T-cell (primary cell): ENCODE measurements at places on chromosomes 4 and X. TPM values are rescaled to one million over a fixed set of nuclear protein-coding genes. Genes with fewer than 3 reads are reported as not detected.

DNA sequence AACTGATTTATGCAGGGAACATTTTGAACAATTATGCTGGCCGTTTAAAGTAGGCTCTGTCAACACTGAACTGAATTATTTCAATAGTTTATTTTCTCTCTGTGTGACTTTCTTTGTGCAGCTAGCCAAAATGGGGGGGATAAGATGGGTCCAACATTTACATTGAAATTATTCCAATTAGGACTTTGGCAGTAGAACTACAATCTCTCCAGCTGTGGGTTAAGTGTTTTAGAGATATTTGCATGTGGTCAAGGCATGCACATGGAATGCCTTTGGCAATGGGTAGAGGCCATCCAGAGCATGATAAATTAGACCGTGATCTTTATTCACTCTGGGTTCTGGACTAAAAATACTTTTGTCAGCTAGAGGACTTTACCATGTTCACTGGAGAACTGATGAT is 107.9 kb upstream of the ELOVL6 start:
- DNase-seq = no peak
- H3K27ac ChIP-seq = no peak overlapping the region
- no peaks in the 10 kb centered on the region for H3K4me1 ChIP-seq
- H3K27me3 ChIP-seq = peaks cover 2% of the 10 kb centered on the region

GRCh38 chr4:163744861-163745260 is 250.4 kb downstream of the TMA16 start:
- DNase-seq = no peak
- H3K4me3 ChIP-seq = no peak overlapping the region
- no peak overlapping the region for H3K27ac ChIP-seq
- no peaks in the 10 kb centered on the region for H3K4me1 ChIP-seq
- no peaks in the 10 kb centered on the region for H3K27me3 ChIP-seq

GRCh38 chr4:16122308-16122711 is 38.5 kb upstream of the PROM1 start:
- no peak for DNase-seq
- no peak overlapping the region for H3K27ac ChIP-seq
- no peak overlapping the region for H3K4me3 ChIP-seq

DNA sequence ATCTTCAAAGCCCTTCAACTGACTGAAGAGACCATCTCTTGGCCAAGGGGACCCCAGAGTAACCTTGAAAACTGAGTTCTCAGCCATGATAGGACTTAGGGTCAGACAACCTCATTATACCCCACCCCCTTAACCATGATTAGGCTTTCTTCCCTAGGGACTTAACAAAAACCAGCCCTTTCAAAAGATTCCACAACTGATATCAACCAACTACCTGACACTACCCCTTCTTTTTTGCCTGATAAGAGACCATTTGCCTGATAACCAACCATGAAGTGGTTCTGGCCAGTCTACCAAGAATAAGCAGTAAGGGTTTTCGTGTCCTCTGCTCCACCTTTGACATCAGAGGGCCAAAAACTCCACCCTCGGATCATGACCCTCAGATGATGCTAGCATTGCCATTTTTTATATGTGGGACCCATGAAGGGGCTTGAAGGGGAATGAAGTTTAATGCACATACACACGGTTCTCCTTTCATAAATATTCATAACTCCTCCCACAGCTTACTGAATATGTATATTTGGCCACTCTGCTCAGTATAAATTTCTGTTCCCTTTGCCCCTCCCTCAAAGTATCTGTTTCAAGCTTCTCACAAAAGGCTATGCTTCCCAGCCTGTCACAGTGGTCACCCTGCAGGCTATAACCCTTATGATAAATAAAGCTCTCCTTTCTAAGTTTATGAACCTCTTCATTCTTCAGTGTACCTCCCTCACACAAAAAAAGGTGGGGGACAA is 12.3 kb downstream of the TBCK start:
- no peak overlapping the region for H3K27ac ChIP-seq
- H3K4me1 ChIP-seq = no peaks in the 10 kb centered on the region
- no peaks in the 10 kb centered on the region for H3K36me3 ChIP-seq
- H3K27me3 ChIP-seq = no peaks in the 10 kb centered on the region
- no peak overlapping the region for H3K4me3 ChIP-seq

DNA sequence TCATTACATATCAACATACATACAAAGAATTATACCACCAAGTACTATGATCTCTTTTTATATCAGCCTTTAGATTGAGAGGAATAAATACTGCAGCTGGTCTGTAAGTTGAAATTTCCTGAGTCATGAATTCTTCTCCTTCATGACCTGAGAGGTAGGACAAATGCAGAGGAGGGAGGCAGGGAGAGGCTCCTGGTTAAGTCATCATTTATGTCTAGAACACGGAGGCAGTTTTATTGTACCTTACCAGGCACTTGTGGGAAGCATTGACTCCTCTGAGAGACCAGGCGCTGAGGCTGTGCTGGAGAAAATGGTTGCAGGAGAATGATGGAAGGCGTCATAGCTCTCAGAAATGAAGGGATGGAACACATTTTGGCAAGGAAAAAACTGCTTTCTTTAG is 12.5 kb upstream of the CASK start:
- no peak overlapping the region for H3K4me3 ChIP-seq
- no peak for DNase-seq
- no peaks in the 10 kb centered on the region for H3K36me3 ChIP-seq
- H3K27me3 ChIP-seq = no peaks in the 10 kb centered on the region
- H3K4me1 ChIP-seq = no peaks in the 10 kb centered on the region

GRCh38 chr4:151207186-151207585 is 69.8 kb upstream of the PRSS48 start:
- no peaks in the 10 kb centered on the region for H3K4me1 ChIP-seq
- no peaks in the 10 kb centered on the region for H3K36me3 ChIP-seq
- no peak for DNase-seq
- H3K27ac ChIP-seq = no peak overlapping the region
- H3K4me3 ChIP-seq = no peak overlapping the region
- H3K27me3 ChIP-seq = no peaks in the 10 kb centered on the region

DNA sequence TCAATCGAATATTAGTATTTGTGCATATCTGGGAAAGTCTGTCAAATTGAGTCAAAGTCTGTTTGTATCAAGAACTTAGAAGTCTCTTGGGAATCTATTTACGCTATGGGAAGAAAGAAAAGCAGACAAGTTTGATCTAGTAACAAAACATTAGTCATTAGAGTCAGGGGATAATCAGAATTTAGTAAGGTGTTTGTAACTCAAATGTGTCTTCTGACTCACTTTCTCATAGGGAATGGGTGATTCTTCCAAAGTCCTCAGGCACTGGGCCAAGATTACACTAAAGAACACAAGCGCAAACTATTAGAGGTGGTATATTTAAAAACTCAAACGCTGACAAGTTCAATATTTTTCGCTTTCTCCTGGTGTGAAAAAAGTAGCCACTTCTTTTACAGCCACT is 926.5 kb downstream of the PDHA2 start:
- no peak overlapping the region for H3K27ac ChIP-seq
- no peak overlapping the region for H3K4me3 ChIP-seq
- no peak for DNase-seq

GRCh38 chr4:41427931-41428600 is 109.9 kb upstream of the LIMCH1 start:
- H3K4me1 ChIP-seq = no peaks in the 10 kb centered on the region
- DNase-seq = no peak
- no peaks in the 10 kb centered on the region for H3K27me3 ChIP-seq
- H3K4me3 ChIP-seq = no peak overlapping the region
- no peaks in the 10 kb centered on the region for H3K36me3 ChIP-seq

DNA sequence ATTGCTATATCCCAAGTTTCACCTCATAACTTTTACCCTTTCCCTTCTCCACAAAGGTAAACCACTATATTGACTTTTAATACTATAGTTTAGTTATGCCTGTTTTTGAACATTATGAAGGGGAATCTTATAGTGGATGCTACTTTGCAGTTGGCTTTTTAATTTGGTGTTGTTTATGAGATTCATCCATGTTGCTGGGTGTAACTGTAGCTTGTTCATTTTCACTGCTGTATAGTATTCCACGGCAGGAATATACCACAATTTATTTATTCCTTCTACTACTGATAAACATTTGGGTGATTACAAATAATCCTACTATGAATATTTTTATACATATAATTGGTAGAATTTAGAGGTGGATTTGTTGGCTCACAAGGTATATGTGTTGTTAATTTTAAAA is 88.4 kb upstream of the NALF2 start:
- no peak overlapping the region for H3K27ac ChIP-seq
- H3K4me1 ChIP-seq = no peaks in the 10 kb centered on the region
- no peak overlapping the region for H3K4me3 ChIP-seq

GRCh38 chr4:2930135-2930757 is 33.0 kb downstream of the NOP14 start:
- peaks cover 61% of the 10 kb centered on the region for H3K36me3 ChIP-seq
- no peak overlapping the region for H3K27ac ChIP-seq
- H3K4me3 ChIP-seq = no peak overlapping the region
- H3K4me1 ChIP-seq = peaks cover 19% of the 10 kb centered on the region

DNA sequence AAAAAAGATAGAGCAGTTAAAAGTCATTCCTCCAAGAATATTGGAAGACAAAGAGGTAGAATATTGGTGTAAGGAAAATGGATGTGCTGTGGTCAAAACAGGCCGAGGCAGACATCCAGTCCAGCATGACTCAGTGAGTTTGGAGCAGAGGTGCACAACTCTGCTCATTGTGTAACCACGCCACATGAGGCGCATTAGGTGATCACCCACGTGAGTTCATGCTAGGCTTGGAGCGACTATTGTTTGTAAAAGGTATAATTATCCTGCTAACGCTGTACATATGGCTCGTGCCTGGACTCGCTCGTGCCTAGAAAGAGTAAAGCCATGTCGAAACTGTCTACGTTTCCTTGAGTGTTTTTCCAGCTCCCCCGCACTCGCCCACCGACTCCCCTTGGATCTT is 23.9 kb downstream of the C4orf54 start:
- peaks cover 4% of the 10 kb centered on the region for H3K27me3 ChIP-seq
- H3K36me3 ChIP-seq = no peaks in the 10 kb centered on the region
- H3K4me1 ChIP-seq = no peaks in the 10 kb centered on the region
- no peak overlapping the region for H3K27ac ChIP-seq
- no peak overlapping the region for H3K4me3 ChIP-seq

GRCh38 chrX:49262603-49263002 is 1.9 kb downstream of the FOXP3 start:
- H3K27me3 ChIP-seq = no peaks in the 10 kb centered on the region
- H3K4me1 ChIP-seq = no peaks in the 10 kb centered on the region
- H3K27ac ChIP-seq = no peak overlapping the region

Gene SLC25A31
- not detected for total RNA-seq

Gene PPBP
- 1.3 TPM for total RNA-seq

Gene GAGE12J
- not detected for total RNA-seq

Gene WNK3
- total RNA-seq = 0.29 TPM

Gene NPY2R
- not detected for total RNA-seq

Gene ITGB1BP2
- 2.4 TPM for total RNA-seq

Gene SRPK3
- total RNA-seq = not detected

Gene C1QTNF7
- total RNA-seq = not detected

Gene F8A2
- total RNA-seq = not detected

Gene ADH1A
- not detected for total RNA-seq

Gene GSTCD
- 5.7 TPM for total RNA-seq

Gene SLC30A9
- total RNA-seq = 25.9 TPM
